ENCODE measurements at places on chromosomes 12 and 14.

GRCh38 chr12:124597041-124597440 is 29.6 kb upstream of the NCOR2 start:
- no peak for DNase-seq

- DNase-seq: no peak
Measured at GRCh38 chr12:115750340-115750739, 527.2 kb downstream of the MED13L start.

GRCh38 chr12:68775121-68775630 is 29.2 kb downstream of the SLC35E3 start:
- no peak for DNase-seq

DNA sequence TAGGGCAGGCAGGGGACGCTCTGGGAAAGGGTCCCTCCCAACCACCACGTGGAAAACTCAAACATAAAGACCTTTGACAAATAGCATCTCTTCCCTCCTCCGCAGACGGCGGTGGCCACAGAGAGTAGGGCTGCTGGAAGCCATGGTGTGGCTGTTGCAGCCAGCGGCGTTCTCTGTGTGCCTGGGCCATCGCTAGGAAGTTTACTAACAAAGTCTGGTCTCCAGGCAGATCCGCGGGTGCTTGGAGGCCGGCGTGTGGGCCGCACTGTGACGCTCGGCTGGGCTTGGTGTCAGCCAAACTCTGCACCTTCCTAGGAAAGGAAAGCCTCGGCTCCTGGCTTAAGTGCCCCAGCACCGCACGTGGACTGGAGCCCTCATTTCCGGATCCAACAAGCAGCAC is 65.6 kb downstream of the CCDC88C start:
- DNase-seq: no peak

- DNase-seq: no peak
Measured at GRCh38 chr12:55188974-55189556, 31.8 kb upstream of the OR10A7 start.

DNA sequence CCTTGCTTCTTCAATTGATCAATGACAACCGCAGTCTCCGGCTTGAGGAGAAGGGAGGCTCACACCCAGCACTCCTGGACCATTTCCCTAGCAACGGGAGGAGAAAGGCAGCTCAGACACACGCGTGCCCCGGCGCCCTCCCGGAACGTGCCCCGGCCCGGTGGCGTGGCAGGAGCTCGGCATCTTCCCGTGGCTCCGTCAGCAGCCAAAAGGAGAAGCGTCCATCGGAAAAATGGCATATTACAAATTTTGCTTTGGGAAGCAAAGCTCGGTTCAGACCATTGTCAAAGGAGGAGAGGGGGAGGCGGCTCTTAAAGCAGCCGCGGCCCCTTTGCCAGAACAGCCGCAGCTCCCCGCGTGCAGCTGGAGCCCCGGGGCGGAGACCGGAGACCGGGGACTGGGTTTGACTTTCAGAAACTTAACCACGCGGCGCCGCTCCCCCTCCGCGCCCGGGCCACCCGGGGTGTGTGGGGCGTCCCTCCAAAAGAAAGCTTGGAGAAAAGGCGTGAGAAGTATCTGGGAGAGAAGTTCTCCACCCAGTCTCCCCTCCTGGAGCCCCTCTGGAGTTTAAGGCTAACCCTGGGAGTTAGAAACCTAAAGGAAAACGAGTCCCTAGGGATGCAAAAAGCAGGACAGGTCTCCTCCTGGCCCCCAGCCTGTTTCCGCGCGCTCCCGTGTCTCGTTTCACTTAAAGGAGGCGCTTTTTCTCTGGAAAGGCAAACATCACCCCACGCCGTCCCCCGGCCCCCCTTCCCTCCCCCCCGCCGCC is 545 bp downstream of the PPFIA2 start:
- DNase-seq: no peak

DNA sequence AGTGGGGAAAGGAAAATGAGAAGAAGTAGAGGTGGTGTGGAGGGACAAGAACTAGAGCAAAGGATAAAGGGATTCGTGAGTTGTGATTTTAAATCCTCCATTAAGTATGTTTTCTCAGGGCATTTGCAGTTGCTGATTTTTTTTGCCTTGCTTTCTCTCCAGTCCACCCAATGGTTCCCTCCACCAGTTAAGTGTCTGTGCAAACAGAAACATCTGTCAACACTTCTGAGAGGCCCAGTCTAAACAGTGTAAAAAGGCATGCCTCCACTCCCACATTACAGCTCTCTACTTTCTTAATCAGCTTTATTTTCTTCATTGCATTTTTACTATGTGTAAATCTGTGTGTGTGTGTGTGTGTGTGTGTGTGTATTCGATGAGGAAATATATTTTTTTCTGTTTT is 141.2 kb downstream of the PPFIA2 start:
- no peak for DNase-seq

GRCh38 chr12:130204541-130204953 is 42.3 kb downstream of the FZD10 start:
- no peak for DNase-seq

DNA sequence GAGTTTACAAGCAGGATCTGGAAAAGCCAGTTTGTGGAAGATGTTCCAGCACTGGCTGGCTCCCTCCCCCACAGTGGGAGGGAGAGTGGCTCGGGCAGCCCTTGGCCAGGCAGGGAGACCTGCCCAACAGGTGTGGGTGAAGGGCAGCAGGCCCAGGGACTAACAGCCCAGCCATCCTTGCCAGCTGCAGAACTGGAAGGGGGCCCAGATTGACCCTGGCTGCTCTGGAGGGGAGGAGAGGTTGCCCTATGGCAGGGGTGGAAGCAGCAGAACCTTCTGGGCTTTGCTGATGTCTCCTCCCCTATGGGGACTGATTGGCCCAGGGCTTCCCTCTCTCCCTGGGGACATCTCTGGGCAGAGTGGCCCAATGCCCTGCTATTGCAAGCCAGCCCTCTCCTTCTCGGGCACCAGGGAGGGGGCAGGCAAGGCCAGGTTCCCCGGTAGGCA is 20.5 kb downstream of the IRF2BPL start:
- DNase-seq: no peak

DNA sequence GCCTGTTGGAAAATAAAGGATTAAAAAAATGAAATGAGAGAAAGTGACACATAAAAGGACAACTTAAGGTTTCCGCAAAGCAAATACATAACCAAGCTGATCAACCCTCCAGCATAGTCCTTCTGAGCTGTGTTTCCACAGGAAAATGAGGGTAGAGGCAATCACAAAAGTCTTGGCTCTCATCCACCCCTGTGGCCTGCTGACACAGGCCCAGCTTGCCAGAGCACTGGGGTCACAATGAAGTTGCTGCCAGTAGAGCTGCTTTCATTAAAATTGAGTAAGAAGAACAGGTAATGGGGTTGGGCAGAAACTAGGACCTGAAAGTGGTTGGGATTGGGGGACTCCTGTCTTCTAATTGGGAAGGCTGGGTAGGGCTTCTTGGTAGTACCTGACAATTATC is 65.9 kb downstream of the RERG start:
- no peak for DNase-seq

DNA sequence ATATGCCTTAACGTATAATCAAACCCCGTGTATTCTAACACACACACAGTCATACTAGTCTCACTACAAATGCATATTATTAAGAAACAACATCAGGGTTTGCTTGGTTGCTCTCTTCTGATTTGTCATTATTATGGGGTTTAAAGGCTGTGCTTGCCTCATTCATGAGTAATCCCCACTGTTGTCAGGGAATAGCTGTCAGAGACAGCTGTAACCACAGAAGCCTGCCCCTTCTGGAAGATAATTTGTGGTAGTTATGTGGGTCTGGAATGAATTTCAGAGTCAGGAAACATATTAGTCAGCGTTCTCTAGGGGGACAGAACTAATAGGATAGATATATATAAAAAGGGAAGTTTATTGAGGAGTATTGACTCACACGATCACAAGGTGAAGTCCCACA is 456.9 kb upstream of the TMEM132C start:
- no peak for DNase-seq

GRCh38 chr14:51093371-51094281 is 1.3 kb downstream of the TRIM9 start:
- peak; percentile 29 for DNase-seq

- DNase-seq: no peak
Measured at GRCh38 chr12:101068402-101068801, 141.6 kb downstream of the SLC5A8 start.

GRCh38 chr12:129494766-129495165 is 409.1 kb downstream of the TMEM132D start:
- DNase-seq: no peak

DNA sequence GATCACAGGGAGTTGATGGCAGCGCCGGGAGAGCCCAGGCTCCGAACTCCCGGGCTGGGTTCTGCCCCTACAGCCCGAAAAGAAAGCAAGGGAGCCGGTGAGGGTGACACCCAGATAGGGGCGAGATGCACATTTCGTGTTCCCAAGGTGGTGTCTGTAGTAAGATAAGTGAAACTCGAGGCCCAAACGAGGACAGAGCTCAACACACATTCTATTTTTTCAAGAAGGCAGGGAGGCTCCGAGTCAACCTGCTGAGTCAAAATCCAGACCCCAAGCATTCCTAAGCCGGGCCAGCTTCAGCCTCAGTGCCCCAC is 24.2 kb upstream of the YY1 start:
- no peak for DNase-seq

GRCh38 chr12:61676520-61676919 is 583.7 kb upstream of the USP15 start:
- no peak for DNase-seq

DNA sequence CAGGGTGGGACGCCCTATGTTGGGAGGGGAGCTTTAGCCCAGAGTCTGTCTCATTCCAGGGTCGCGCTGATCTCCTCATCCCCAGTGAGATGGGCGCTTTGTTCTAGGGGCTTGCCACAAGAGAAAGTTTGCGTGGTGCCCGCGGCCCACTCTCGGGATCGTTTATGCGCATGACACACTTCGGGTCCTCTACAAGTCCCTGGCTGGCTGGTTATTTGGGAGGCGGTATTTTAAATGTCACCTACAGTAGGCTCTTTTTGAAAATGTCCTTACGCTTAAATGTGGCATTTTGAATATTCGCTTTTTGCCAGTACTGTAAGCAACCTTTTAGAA is 541 bp downstream of the GOLT1B start:
- DNase-seq: peak; percentile 9

GRCh38 chr14:103108749-103109207 is 14.3 kb downstream of the EXOC3L4 start:
- no peak for DNase-seq

DNA sequence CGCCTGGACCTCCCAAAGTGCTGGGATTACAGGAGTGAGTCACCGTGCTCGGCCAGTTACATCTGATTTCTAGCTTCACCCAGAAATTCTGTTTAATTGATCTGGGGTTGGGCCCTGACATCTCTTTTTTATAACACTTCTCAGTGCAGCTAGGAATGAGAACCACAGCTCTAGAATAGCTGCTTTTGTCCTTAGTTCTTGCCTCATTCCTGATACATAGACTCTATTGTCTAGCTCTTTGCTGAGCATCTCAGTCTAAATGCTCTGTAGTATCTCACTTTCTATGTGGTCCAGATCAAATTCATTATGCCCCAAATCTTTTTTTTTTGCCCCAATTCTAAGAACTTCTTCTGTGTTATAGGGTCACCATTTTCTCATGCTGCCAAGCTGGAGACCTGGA is 29.9 kb upstream of the FUT8 start:
- no peak for DNase-seq

GRCh38 chr14:51298895-51299294 is 58.8 kb downstream of the TMX1 start:
- no peak for DNase-seq

DNA sequence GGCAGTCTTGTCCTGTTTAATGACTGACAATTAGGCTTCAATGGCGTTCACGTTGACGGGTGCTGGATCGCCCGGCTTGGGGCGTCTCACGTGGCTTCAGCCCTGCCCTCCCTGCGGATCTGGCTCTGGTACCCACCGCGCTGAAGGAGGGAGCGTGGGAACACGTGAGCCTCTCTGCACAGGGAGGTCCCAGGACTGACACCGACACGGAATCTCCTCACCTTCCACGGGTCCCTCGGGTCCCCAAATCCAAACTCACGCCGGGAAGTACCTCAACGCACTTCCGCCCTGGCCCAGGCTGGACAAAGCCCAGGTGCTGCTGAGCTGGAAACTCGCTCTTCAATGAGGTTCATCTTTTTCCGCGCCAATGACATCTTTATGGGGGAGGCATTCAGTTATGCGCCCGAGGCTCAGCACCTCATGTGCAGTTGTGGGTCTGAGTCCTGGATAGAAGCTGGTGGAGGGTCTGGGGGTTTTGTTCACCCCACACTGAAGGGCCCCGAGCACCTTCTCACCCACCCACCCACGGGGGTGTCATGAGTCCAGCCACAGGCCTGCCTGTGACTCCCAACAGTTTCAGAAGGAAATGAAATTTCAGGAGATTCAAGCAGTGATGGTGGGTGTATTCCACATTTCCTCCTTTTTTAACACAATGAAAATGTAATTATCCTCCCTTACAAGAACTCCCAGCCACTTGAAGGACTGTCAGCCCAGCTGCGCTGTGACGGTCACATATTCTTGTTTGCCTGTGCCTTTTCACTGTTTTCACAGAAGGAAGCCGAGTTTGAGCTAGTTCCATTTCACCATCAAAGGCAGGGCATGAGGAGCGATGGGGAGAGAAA is 251.7 kb upstream of the SFSWAP start:
- no peak for DNase-seq

- no peak for DNase-seq
Measured at GRCh38 chr12:5898874-5899273, 46.2 kb downstream of the ANO2 start.

DNA sequence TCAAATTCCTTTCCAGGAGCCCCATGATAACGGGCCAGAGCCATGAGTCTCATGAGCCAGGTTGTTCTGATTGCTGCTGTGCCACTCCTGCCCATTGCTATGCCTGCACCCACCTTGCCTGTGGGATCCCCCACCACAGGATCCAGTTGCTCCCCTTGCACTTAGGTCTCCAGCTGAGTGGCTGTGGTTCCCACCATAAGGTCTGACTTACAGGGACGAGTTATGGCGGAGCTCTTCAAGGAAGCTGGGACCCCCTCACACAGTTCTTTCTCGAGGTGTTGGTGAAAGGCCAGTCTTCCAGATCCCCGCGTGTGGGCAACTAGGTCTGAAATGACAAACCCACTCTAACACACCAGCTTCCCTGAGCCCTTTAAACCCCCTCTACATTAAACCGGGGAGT is 111.9 kb upstream of the C14orf180 start:
- no peak for DNase-seq

GRCh38 chr12:129641926-129642325 is 261.9 kb downstream of the TMEM132D start:
- DNase-seq: no peak

GRCh38 chr14:104547310-104547997 is 32.1 kb upstream of the C14orf180 start:
- no peak for DNase-seq

- no peak for DNase-seq
Measured at GRCh38 chr14:27528328-27528727, 930.5 kb upstream of the NOVA1 start.

DNA sequence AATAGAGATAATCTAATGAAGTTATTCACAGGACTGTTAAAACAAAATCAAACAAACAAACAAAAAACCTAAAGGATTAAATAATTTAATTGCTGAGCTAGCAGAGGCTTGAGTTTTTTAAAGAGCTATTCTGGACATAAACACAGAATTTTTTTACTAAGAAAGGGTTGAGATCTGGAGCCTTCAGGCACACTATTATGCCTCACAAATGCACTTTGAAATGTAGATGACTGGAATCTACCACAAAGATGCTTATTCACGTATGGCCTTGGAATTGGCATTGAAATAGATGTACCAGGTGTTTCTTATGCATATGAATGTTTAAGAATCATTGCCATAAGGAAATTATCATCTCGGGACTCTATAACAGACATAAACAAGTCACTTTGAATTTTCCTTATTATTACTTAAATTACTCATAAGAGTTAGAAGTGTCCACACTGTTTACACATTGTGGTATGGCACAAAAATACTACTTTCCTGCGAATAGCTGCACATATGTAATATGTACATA is 21.6 kb downstream of the PUS7L start:
- DNase-seq: no peak

GRCh38 chr14:58027904-58028303 is 124.1 kb downstream of the ARMH4 start:
- DNase-seq: no peak
